Uterus (tissue), 4 donors: ENCODE measurements at places on chromosomes 13 and 19. TPM values are rescaled to one million over a fixed set of nuclear protein-coding genes. Genes with fewer than 3 reads are reported as not detected.

- DNase-seq, result no peak
These were observed 2.3 kb downstream of the ZNF536 start for GRCh38 chr19:30374539-30374864.

GRCh38 chr13:110217085-110217484, 89.9 kb downstream of the COL4A1 start:
- DNase-seq, result no peak

DNA sequence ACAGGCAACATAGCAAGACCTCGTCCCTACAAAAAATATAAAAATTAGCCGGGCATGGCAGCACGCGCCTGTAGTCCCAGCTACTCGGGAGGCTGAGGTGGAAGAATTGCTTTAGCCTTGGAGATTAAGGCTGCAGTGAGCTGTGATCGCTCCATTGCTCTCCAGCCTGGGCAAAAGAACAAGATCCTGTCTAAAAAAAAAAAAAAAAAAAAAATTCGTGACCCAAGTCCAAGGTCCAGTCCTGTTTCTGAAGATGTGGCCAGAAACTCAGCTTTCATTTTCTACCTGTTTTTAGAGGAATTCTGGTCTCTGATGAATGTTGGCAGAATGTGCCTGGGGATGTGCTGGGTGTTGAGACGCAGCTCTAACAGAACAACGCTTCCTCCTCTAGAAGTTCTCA, 1.9 kb upstream of the PGPEP1 start:
- no peak for DNase-seq

PTH2 gene
- not detected for total RNA-seq

ZNF134 gene
- 17.2 TPM for total RNA-seq

DNA sequence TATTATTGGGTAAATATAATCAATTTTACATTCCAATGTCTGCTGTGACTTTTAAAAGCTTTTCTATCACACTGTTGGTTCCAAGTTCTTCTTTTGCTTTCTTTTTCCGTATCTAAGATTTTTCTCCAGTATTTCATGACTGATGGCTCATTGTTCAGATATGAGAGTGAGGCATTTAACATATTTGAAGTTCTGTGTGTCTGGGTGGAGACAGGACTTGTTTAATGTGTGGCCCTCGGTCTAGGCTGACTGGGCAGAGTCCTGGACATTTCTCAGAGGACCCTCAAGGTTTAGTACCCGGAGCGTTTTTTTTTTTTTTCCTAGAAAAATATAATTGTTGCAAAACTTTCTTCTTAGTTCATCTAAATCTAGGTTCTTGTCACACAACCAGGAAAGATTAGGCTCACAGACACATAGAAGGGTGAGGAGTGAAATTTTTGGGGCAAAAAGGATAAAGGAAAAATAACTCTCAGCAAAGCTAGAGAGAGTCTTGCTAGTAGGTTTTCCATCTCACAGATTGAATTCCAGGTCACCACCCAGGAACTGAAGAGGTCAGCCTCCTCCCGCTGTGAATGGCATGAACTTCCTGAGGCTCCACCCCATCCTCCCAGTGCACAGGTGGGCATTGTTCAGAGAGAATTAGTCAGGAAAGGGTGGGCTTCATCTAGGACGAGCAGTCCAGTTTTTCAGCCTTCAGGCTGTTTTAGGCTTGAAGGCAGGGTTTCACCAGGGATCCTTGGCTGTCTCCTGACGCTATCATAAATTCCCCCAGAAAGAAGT, 1002.4 kb upstream of the PCDH9 start:
- no peak for DNase-seq

DNA sequence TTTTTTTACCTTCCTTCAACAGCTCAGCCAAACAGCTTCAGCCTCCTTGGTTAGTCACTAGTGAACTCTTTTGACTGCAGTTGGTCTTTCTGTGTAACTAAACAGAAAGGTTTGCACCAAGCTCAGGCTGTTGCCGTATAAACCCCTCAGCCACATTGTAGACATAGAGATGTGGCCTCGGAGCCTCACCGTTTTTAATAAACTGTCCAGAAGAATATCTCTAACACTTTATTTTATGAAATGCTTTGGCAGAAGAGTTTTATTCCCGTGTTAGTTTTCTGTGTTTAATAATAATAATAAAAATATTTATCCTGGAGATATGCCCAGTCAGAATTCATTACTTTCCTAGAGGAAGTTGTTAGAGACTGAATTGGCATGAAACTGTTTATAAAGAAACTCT, 171.7 kb upstream of the MAB21L1 start:
- DNase-seq, result no peak

GRCh38 chr13:25501231-25501630, 129.5 kb downstream of the ATP8A2 start:
- no peak for DNase-seq

DNA sequence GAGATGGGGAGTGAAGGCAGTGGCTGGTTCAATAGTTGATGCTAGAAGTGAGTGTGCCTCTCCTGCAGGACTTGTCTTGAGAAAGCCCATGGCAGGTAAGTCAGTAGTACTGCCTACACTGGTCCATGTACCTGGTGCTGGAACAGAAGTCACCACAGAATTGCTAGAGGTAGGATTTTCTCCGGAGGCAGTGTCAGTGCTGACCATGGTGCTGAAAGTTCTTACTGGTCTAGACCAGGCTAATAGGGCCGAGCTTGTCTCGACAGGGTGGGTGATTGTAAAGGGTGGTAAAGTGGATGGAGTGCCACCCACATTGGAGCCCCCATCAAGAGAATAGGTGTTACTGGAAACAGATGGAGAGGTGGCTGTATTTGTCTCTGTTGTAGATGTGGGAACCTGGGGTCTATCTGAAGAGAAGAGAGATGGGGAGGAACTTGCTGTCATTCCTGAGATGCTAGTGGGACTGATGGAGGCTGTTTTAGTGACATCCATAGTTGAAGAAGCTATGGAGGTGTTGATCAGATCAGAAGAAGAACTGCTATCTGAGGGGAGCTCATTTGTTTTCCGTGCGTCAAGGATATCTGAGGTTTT, 36.6 kb downstream of the MUC16 start:
- DNase-seq, result no peak

GRCh38 chr19:19524053-19524452, 4.7 kb upstream of the YJEFN3 start:
- no peak for DNase-seq

ERICH6B gene
- total RNA-seq, result not detected

GRCh38 chr13:33561627-33562026, 256.3 kb upstream of the RFC3 start:
- DNase-seq, result no peak

DNA sequence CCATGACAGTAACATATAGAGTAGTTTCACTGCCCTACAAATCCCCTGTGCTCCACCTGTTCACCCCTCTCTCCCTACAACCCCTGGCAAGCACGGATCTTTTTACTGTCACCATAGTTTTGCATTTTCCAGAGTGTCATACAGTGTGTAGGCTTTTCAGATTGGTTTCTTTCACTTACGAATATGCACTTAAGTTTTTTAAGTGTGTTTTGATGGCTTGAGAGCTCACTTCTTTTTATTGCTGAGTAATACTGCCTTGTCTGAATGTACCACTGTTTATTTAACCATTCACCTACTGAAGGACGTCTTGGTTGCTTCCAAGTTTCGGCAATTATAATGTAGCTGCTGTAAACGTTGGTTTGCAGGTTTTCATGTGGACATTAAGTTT, 175.1 kb downstream of the ITGBL1 start:
- DNase-seq, result no peak

GRCh38 chr19:2820112-2820702, 539 bp downstream of the ZNF554 start:
- DNase-seq, result no peak

- DNase-seq, result no peak
These were observed 7.5 kb downstream of the RPL21 start for GRCh38 chr13:27258637-27259386.

DNA sequence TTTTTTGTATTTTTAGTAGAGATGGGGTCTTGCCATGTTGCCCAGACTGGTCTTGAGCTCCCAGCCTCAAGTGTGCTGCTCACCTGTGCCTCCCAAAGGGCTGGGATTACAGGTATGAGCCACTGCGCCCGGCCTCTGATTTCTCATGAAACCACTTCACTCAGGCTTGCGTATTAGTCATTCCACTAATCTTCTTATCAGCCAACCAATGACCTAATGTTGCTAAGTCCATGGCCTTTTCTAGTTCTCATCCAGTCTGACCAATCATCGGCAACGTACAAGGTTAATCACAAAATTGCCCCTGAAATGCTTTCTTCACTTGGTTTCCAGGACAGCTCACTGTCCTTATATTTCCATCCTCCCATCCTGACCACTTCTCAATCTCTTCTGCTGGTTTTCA, 605.3 kb upstream of the SLC10A2 start:
- no peak for DNase-seq

- no peak for DNase-seq
These were observed 38.0 kb downstream of the ITGBL1 start for GRCh38 chr13:101490406-101491015.

SPTBN4 gene
- total RNA-seq, result 5.3 TPM

DNA sequence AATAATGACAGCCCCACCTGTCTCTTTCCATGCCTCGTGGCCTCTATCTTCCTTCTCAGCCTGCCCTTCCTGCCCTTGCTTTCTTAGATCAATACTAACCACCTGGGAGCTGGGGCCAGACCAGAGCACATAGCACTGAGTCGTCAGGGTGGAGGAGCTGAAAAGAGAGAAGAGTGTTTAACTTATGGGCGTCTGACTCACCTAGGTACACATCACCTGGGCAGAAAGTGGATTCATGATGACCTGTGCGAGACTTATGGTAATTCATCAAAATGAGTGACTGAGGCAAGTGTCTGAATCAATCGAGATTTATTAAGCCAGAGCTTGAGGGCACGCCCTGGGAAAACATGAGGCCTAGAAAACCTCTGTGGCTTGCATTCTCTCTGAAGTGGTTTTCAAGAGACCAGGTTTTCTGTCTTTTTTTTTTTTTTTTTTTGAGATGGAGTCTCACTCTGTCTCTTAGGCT, 19.2 kb downstream of the CEACAM6 start:
- no peak for DNase-seq
